ENCODE measurements at places on chromosomes 11 and 22.

DNA sequence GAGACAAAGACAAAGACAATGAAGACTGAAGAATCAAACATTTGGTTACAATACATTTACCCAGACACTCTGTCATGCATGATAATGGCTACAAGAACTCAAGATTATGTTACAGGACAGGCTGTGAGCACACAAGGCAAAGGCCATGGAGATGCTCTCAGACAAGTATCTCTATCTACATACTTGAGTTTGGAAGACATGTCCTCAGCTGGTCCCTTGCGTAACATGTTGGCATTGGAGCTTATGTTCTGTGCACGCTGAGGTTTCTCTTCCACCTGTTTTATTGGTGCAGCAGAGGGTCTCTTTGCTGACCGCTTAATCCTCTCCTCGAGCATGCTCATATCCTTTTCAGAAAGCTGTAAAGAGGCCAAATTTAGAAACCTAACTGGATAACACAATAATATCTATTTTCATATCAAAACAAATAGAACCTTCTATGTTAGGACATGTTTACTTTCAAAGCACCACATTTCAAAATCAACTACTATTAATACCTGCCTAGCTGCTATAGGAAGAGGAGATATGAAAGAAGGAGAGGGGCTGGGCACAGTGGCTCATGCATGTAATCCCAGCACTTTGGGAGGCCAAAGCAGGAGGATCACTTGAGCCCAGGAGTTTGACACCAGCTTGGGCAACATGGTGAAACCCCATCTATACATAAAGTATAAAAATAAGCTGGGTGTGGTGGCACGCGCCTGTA, 41.6 kb downstream of the F2 start:
- no peak for DNase-seq
- H3K27me3 ChIP-seq, result no peaks in the 10 kb centered on the region
- H3K36me3 ChIP-seq, result peaks cover 25% of the 10 kb centered on the region
- no peak overlapping the region for H3K4me3 ChIP-seq

GRCh38 chr11:36364551-36365325, 68.7 kb downstream of the PRR5L start:
- no peaks in the 10 kb centered on the region for H3K27me3 ChIP-seq
- H3K4me3 ChIP-seq, result no peak overlapping the region
- no peaks in the 10 kb centered on the region for H3K36me3 ChIP-seq
- H3K4me1 ChIP-seq, result peaks cover 9% of the 10 kb centered on the region
- DNase-seq, result no peak

DNA sequence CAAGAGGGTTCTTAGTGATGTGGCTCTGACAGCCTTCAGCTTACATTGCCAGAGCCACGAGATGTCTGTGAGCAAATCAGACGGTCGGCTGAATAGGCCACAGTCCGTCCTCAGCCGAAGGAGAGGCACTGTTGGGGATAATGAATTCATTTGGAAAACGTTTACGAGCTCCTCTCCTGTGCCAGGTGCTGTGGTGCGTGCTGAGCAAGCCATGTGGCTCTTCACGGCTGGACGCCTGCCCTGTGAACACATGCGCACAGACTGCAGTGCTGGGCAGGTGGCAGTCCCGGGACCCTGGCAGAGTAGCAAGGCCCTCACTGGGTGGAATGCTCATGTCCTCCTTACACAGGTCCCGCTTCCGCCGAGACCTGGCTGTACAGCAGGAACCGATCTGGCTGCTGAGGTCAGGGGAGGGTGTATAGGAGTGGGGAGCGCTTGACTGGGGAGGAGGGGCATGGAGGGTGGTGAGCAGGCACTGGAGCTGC, 6.8 kb downstream of the TBC1D22A start:
- DNase-seq, result no peak
- H3K27me3 ChIP-seq, result no peaks in the 10 kb centered on the region
- no peak overlapping the region for H3K27ac ChIP-seq
- no peak overlapping the region for H3K4me3 ChIP-seq

DNA sequence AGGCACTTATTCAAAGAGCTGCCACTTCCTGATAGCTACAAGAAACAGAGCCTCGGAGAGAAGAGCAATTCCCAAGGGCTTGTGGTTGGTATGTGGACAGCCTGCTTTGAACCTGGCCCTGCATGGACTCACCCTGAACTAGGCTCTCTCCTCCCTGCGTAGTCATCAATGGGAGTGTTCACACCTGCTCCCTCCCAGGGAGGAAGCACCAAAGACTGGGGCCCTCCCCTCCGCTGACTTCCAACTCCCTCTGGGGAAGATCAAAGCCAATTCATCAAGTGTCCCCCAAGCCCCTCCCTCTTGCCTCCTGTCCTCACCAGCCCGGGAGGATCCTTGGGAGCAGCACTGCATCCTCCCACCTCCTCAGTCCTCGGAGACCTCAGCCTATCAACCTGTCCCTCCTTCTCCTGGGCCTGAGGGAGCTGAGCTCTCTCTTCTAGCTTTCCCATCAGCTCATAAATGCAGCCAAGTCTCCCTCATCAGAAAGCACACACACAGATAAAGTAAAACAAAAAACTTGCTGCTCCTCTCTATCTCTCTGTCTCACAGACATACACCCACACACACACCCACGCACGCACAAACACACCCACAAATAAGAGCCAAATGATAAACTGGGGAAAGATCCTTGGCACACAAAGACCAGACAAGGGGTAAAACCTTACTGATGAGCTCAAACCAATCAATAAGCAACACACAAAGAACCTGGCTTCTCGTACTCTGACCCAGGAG, 3.3 kb downstream of the A4GALT start:
- H3K4me3 ChIP-seq, result peak overlapping the region; percentile 31
- peak; percentile 24 for DNase-seq
- H3K27ac ChIP-seq, result peak overlapping the region; percentile 85
- H3K36me3 ChIP-seq, result no peaks in the 10 kb centered on the region
- peaks cover 25% of the 10 kb centered on the region for H3K27me3 ChIP-seq

DNA sequence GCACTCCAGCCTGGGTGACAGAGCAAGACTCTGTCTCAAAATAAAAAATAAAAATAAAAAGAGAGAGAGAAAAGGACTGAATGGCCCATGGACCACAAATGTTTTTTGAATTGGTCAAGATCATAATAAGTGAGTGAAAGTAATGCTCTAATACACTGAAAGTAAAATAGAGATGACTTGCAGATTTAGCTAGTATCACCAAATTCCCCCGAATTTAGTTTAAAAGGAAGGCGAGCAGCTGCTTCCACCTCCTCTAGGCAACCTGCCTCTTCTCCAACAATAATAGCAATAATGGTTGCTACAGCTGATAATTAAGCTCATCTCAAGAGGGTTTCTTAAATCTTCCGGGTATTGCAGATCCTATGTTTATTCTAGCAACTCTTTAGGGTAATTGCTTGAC, 36.8 kb downstream of the CELF1 start:
- H3K4me3 ChIP-seq, result no peak overlapping the region
- no peak overlapping the region for H3K27ac ChIP-seq
- no peaks in the 10 kb centered on the region for H3K36me3 ChIP-seq
- no peak for DNase-seq

DNA sequence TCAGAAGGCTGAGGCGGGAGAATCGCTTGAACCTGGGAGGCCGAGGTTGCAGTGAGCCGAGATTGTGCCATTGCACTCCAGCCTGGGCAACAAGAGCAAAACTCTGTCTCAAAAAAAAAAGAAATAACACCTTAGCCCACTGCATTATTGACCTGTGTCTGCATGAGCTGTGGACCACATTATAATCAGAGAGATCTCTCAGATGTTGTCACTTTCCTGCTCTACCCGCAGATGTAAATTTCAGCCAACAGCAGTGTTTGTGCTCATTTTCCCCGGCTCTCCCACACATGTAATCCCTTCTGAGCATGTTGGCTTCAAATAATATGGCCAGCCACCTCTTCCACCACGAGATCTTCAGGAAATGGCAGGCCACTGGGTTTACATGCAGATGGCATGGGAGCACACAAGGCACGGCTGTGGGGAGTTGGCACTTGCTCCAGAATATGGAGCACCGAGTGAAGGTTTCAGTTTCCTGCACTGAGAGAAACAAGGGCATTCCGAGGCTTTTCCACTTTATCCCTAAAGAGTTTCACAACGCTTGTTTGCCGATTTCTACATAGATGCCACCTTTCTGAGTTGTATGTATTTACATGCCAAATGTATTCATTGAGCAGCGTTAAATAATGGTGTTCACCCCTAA, 19.7 kb downstream of the CDPF1 start:
- H3K4me3 ChIP-seq, result no peak overlapping the region
- H3K27ac ChIP-seq, result no peak overlapping the region
- H3K27me3 ChIP-seq, result no peaks in the 10 kb centered on the region
- no peaks in the 10 kb centered on the region for H3K36me3 ChIP-seq
- no peak for DNase-seq

DNA sequence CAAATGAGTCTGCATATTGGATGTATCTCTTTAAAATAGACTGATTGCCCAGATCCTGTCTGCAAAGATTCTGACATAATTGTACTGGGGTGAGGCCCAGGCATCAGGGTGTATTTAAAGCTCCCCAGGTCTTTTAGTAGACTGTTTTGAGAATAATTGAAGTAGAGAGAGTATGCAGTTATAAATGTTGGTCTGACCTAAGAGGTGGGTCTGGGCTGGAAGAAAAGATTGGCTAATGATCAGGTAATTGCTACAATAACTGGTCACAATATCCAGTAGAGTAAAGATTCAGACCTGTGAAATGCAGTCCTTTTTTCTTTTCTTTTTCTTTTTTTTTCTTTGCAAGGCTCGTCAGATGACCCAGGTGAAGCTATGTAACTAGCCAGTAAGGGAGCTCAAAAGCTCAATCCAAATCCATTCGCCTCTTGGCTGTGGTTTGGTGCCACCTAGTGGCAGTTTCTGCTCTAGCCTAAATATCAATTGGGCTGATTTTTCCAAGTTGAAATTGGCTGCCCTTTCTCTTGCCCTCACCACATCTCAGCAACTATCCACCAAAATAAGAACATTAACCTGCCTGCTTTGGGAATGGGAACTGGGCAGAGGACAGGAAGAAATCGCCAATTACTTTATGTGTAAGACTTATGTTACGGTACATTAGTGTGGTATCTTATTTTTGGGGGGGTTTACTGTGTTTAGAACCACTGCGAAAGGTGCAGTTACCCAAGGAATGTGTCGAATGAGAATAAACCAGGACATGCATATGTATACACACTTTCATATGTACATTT, 45.9 kb downstream of the ZNF143 start:
- no peak overlapping the region for H3K27ac ChIP-seq
- H3K4me3 ChIP-seq, result no peak overlapping the region
- H3K27me3 ChIP-seq, result no peaks in the 10 kb centered on the region
- peak; percentile 74 for DNase-seq

DNA sequence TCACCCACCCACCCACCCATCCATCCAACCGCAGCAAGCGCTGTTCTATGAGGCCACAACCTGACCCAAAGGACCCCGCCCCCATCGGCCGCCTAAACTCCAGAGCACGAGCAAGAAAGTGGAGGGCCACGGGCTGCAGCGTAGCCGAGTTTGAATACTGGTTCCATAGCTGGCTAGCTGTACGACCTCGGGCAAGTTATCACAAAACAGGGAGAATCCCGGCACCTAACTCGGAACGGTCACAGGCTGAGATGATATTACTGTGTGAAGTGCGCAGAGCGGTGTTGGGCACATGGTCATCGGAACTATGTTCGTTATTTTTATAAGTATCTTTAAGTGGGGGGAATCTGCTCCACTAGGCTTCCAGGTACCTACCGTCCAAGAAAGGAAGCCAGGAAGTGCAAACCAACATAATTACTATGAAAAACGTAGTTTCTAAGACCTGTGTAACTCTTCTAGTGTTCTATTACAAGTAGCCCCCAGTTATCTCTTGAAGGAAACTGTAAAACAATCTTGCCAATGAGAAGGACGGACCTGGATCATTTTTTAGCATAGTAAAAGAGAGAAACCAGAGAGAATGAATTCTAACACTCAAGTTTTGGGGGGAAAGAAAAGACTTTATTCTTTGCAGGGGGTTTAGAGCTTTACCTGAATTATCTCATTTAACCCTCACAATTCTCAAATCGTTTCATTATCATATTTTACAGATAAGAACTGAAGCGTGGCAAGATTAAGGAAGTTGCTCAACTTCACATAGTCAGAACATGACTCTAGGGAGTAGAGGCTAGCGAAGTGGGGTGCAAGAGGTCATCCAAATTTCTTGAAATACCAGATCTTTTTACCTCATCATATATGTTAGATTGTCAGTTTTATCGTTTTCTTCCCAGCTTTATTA, 663 bp upstream of the BUD13 start:
- no peak for DNase-seq
- H3K27ac ChIP-seq, result peak overlapping the region; percentile 42
- peaks cover 39% of the 10 kb centered on the region for H3K4me1 ChIP-seq
- peaks cover 12% of the 10 kb centered on the region for H3K36me3 ChIP-seq

GRCh38 chr11:59429924-59430516, 3.8 kb upstream of the OR5A2 start:
- H3K4me1 ChIP-seq, result no peaks in the 10 kb centered on the region
- DNase-seq, result peak; percentile 76
- H3K27ac ChIP-seq, result no peak overlapping the region
- H3K36me3 ChIP-seq, result no peaks in the 10 kb centered on the region

DNA sequence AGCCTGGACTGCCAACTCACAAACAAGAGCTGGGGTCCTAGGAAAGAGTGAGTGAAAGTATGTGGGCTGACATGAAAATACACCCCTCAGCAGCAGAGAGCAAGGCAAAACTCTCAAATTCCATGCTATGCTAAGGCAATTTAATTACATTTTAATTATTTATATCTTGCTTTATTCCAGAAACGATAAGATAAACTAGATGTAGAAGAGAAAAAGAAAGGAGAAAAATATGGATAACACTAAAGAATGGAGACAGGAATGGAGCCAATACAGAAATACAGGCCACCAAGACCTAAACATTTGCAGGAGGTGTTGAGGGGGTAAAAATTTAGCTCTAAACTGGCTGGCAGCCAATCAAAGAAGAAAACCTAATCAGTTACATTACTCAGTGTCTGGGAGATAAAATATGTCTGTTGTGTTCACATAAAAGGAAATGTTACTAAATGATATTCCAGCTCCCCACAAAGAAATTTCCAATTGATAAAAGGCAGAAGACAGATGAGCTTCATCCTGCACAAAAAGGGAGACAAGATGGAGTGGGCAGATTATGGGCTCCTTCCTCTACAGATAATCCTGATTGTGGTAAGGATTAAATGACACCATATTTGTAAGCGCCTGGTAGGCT, 223.5 kb upstream of the BLID start:
- H3K4me1 ChIP-seq, result no peaks in the 10 kb centered on the region
- no peak overlapping the region for H3K27ac ChIP-seq
- no peaks in the 10 kb centered on the region for H3K36me3 ChIP-seq
- no peaks in the 10 kb centered on the region for H3K27me3 ChIP-seq

DNA sequence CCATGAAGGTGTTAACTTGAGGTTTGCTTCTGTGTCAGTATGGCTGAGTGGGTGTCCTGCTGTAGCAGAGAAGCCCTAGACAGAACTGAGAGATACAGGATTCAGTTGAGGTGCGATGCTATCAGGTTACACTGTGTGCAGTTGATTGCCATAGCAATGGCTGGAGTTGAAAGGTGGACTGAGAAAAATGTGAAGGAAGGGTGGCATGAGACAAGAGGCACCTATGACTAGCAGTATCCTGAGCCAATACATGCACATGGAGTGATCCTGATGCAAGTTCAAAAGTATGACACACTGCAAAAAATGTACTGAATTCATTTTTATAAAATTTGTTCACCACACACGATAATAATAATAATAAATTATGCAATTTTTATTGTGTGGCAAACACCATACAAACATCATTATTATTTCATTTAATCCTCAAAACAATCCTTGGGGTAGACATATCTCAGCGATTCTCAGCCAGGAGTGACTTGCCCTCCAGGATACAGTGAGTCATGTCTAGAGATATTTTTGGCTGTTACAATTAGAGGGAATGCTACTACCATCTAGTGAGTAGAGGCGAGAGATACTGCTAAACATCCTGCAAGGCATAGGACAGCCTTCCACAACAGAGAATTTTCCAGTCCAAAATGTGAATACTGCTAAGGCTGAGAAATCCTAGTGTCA, 3.9 kb upstream of the PIWIL4 start:
- H3K27ac ChIP-seq, result no peak overlapping the region
- H3K27me3 ChIP-seq, result no peaks in the 10 kb centered on the region
- H3K36me3 ChIP-seq, result no peaks in the 10 kb centered on the region
- H3K4me1 ChIP-seq, result no peaks in the 10 kb centered on the region

Data from MM.1S (cell line).